ENCODE measurements at places on chromosomes 6 and 20. TPM values are rescaled to one million over a fixed set of nuclear protein-coding genes. Genes with fewer than 3 reads are reported as not detected.

GABRR1 gene
- not detected for total RNA-seq

PTCRA gene
- not detected for total RNA-seq

HSD17B8 gene
- 40.6 TPM for total RNA-seq

COL19A1 gene
- total RNA-seq: not detected

SF3B5 gene
- total RNA-seq: 207 TPM

SNX5 gene
- total RNA-seq: 249 TPM

FRK gene
- total RNA-seq: 0.04 TPM

- H3K4me1 ChIP-seq: peaks cover 11% of the 10 kb centered on the region
- peaks cover 7% of the 10 kb centered on the region for H3K27me3 ChIP-seq
- no peak overlapping the region for H3K4me3 ChIP-seq
- DNase-seq: no peak
- H3K36me3 ChIP-seq: no peaks in the 10 kb centered on the region
These were observed 2.6 kb upstream of the TP53INP2 start for GRCh38 chr20:34701405-34702085.

GRCh38 chr6:11279284-11279689, 46.8 kb upstream of the NEDD9 start:
- H3K27ac ChIP-seq: peak overlapping the region; percentile 40
- no peak overlapping the region for H3K4me3 ChIP-seq
- H3K4me1 ChIP-seq: peaks cover 45% of the 10 kb centered on the region
- no peak for DNase-seq

GRCh38 chr6:117783279-117783678, 108.0 kb downstream of the NUS1 start:
- no peak overlapping the region for H3K27ac ChIP-seq
- H3K4me3 ChIP-seq: no peak overlapping the region
- no peaks in the 10 kb centered on the region for H3K27me3 ChIP-seq
- DNase-seq: no peak
- H3K4me1 ChIP-seq: no peaks in the 10 kb centered on the region

DNA sequence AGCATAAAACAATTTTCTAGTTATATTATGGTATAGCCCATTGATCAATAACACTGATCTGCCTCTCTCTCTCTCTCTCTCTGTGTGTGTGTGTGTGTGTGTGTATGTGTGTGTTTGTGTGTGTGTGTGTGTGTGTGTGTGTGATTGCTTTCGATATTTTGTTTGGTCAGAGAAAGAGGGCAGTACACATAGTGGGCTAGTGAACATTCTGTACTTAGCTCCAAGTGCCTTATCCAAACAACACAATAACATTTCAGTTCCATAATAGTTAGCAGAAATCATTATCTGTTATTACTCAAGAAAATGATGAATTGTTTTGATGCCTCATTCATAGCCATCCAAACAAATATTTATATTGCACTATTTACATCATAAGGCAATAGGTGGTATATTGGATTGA, 979.1 kb upstream of the CITED2 start:
- no peak overlapping the region for H3K27ac ChIP-seq
- no peaks in the 10 kb centered on the region for H3K4me1 ChIP-seq
- H3K4me3 ChIP-seq: no peak overlapping the region
- no peak for DNase-seq
- H3K36me3 ChIP-seq: no peaks in the 10 kb centered on the region
- H3K27me3 ChIP-seq: no peaks in the 10 kb centered on the region

DNA sequence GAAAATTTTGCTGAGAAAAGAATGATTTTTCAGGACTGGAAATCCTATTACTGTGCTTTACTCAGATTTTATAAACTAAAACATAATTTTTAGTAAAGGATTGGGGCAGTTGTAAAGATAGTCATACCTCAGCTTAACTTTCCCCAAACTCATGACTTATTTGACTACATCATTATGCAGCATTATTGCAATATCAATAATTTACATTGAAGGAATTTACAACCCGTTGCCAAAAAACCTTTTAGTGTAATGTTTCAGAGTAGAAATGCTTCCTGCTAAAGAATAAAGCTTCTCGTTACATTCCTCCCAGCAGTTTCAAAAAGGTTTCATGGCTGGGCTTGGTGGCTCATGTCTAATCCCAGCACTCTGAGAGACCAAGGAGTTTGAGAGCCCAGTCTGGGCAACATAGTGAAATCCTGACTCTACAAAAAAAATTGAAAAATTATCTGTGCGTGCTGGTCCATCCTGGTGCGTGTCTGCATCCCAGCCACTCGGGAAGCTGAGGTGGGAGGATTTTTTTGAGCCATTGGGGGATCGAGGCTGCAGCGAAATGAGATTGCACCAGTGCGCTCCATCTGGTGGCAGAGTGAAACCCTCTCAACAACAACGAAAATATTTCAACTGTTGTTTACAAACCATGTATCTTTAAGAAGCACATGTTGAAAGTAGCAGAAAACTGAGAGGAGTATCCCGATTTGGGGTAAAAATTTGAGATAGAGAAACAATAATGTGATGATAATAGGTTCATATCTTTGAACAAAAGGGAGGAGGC, 4.4 kb downstream of the AMD1 start:
- peaks cover 62% of the 10 kb centered on the region for H3K4me1 ChIP-seq
- H3K27ac ChIP-seq: peak overlapping the region; percentile 81
- DNase-seq: peak; percentile 48
- peaks cover 46% of the 10 kb centered on the region for H3K36me3 ChIP-seq
- H3K4me3 ChIP-seq: peak overlapping the region; percentile 97

DNA sequence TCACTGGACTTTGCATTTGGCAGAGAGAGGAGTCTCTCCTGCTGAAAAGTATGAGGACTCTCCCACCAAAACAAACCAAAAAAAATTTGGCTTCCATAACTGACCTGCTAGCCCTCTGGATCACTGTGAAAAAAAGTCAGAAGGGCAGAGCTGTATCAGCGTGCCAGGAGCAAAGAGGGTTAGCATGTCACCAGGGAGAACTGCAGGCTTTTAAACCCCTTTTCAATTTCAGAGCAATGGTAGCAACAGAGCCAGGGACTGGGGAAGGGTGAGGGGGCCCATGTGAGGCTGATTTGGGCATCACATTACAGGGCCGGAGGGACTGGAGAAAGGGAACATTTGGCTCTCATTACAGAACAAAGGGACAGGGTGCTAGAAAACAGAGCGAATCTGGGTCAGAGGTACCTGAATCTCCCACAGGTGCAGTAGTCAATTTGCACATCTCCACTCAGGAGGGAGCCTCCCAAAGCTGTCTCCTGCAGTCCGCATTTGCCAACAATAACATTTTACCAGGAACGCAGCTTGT, 185.7 kb upstream of the EYA4 start:
- H3K36me3 ChIP-seq: no peaks in the 10 kb centered on the region
- no peaks in the 10 kb centered on the region for H3K4me1 ChIP-seq

DNA sequence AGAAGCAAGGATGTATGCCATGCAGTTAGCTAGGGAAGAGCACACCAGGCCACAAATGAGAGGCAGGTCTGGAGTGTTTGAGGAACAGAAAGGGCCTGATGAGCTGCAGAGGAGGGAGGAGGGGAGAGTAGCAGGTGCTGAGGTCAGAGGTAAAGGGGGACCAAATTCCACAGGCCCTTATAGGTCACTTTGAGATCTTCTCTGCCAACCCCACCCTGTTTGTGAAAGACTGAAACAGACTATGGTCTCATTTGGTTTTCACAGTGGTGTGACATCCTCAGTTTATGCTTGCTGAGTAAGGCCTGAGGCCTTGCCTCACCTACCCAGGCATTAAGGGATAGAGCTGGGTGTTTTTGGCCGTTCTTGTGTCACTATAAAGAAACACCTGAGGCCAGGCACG, 187.7 kb upstream of the MYLIP start:
- no peak for DNase-seq
- H3K27me3 ChIP-seq: no peaks in the 10 kb centered on the region
- H3K4me3 ChIP-seq: no peak overlapping the region
- H3K36me3 ChIP-seq: no peaks in the 10 kb centered on the region
- no peak overlapping the region for H3K27ac ChIP-seq
- H3K4me1 ChIP-seq: no peaks in the 10 kb centered on the region

GRCh38 chr6:45026003-45026516, 302.1 kb upstream of the RUNX2 start:
- no peaks in the 10 kb centered on the region for H3K27me3 ChIP-seq
- no peak overlapping the region for H3K4me3 ChIP-seq
- peaks cover 18% of the 10 kb centered on the region for H3K4me1 ChIP-seq
- H3K36me3 ChIP-seq: peaks cover 14% of the 10 kb centered on the region

DNA sequence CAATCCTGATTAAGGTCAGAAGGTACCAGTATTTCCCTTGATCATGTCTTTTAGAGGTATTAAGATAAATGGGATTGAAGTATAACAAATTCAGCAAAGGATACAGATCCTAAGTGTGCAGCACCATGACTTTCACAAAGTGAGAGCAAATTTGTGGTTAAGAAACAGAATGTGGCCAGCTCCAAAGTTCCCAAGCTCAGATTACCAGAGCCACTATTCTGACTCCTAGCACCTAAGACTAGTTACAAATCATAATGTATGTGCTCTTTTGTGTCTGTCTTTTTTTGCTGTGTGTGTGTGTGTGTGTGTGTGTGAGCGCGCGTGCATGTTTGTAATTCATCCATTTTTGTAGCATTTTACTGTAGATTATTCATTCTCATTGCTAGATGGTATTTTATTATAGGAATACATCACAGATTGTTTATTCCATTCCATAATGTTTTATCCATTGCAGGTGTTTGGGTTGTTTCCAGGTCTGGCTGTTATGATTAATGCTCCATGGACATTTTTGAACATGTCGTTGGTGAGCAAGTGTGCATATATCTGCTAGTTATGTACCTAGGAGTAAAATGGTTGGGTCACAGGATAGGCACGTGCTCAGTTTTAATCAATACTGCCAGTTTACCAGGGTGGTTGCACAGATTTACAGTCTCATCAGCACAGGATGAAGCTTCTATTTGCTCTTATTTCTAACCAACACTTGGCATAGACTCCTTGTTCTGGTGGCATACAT, 314.0 kb upstream of the JAG1 start:
- no peak overlapping the region for H3K4me3 ChIP-seq
- no peak overlapping the region for H3K27ac ChIP-seq
- H3K36me3 ChIP-seq: no peaks in the 10 kb centered on the region
- DNase-seq: no peak
